ENCODE measurements at places on chromosomes 6 and 20. TPM values are rescaled to one million over a fixed set of nuclear protein-coding genes. Genes with fewer than 3 reads are reported as not detected.

The HLA-DRA gene
- not detected for total RNA-seq

The MYBL2 gene
- total RNA-seq = 32.3 TPM

The BACH2 gene
- total RNA-seq = 0.78 TPM

The TUBB2B gene
- 2.3 TPM for total RNA-seq

The SYCP2L gene
- not detected for total RNA-seq

The BPIFB1 gene
- not detected for total RNA-seq

The KCNK16 gene
- not detected for total RNA-seq

The RSPO3 gene
- 0.26 TPM for total RNA-seq

The KCTD20 gene
- total RNA-seq = 55.6 TPM

The COL9A1 gene
- not detected for total RNA-seq

The MACROD2 gene
- 0.96 TPM for total RNA-seq

The CYP24A1 gene
- 2.1 TPM for total RNA-seq

The COX7A2 gene
- total RNA-seq = 352 TPM

The BPI gene
- total RNA-seq = 0.13 TPM

The SLC17A1 gene
- not detected for total RNA-seq

The DDX43 gene
- total RNA-seq = 0.08 TPM
